Calu3 (cell line): ENCODE measurements at places on chromosomes 5 and 9.

- no peak for DNase-seq
Observed at GRCh38 chr5:112794410-112794809, 56.7 kb downstream of the APC start.

GRCh38 chr5:135724617-135725016, 109.8 kb upstream of the SLC25A48 start:
- no peak for DNase-seq

DNA sequence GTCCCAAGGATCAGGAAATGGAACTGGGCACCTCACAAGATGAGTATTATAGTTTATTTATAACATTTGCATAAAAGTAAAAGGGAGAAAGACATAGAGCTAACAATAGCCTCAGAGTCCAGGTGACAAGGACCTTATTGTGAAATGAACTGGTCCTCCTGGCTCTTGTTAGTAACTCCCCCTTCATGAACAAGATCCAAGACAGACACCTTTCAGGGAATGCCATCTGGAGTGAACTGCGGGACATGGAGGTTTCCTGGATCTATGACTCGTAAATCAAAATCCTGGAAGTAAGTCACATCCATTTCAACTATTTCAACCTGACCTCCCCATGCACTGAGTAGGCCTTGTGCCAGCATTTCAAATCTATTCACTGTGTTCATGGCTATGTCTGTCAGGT, 129.5 kb upstream of the GAS1 start:
- no peak for DNase-seq

DNA sequence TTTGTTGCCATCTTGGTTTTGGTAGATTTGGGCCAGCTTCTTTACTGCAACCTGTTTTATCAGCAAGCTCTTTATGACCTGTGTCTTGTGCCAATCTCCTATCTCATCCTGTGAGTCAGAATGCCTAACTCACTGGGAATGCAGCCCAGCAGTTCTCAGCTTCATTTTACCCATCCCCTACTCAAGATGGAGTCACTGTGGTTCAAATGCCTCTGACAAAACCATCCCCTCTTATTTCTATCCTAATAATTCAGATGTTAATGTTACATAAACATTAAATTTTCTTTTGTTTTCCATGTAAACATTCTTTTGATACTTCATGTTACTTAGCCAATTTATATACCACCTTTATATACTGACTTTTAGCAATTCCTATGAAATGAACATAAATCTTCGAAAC, 746.3 kb downstream of the CDH18 start:
- DNase-seq, result no peak

DNA sequence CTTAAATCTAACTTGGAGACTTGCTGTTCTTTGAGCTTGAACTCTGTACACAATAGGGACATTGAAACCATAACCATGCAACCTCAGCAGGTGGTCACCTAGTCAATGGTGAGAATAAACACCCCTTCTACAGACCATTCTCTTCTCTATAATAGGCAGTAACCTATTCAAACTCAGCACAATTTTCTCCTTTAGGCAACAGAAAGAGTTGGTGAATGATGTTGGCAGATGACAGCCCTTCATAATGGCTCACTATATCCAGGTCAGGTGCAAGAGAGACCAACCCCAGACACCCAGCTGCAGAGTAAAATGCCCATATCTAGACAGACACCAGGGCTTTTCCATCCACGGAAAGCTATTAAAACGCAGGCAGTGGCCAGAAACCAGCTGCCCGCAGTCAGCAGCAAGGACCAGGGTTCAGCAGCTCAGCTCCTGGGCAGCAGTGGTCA, 106.7 kb downstream of the SERINC5 start:
- DNase-seq, result no peak

GRCh38 chr9:72540348-72540873, 19.0 kb downstream of the TMC1 start:
- no peak for DNase-seq

- DNase-seq, result peak; percentile 51
Observed at GRCh38 chr5:124583469-124584350, 162.7 kb downstream of the ZNF608 start.

DNA sequence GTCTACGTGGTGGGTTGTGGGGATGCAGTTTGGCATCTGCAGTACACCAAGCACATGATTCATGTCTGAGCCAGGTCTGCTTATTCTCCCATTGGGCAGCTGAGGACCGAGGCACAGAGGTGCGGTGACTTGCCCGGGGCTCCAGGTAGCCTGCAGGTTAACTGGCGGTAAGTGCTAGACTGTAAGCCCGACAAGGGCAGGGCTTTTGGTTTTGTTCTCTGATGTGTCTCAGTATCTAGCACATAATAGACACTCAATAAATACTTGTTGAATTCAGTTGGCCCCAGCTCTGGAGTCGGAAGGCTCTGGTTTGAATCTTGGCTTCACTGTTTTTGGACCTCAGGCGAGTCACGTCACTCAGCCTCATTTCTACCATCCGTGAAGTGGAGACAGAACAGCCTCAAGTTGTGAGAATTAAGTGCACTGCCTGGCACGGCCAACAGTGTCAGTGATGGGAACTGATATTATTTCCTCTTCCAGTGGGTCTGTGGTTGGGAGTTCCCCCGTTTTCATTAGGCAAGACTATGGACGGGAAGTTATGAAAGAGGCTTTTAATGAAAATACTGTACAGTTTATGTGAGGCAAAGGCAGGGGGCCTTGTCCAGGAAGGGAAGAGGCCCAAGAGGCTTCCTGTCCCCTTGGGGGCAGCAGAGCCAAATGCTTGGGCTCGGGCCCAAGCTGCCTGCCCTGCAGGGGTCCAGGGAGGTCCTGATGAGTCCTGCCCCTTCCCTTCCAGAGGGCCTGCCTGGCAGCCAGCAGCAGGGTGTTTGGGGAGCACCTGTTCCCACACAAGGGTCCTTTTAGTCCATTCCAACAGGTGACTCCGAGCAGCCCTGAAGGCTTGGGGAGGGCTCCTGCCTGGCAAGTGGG, 3.3 kb downstream of the PRELID1 start:
- no peak for DNase-seq

- DNase-seq, result no peak
Observed at GRCh38 chr5:133853646-133854365, 114.6 kb downstream of the C5orf15 start.

- DNase-seq, result no peak
Observed at GRCh38 chr9:97220894-97221477, 86.5 kb upstream of the CCDC180 start.

- DNase-seq, result no peak
Observed at GRCh38 chr9:135590486-135591079, 29.0 kb downstream of the PAEP start.

- no peak for DNase-seq
Observed at GRCh38 chr5:76801803-76802195, 17.0 kb upstream of the F2RL1 start.

DNA sequence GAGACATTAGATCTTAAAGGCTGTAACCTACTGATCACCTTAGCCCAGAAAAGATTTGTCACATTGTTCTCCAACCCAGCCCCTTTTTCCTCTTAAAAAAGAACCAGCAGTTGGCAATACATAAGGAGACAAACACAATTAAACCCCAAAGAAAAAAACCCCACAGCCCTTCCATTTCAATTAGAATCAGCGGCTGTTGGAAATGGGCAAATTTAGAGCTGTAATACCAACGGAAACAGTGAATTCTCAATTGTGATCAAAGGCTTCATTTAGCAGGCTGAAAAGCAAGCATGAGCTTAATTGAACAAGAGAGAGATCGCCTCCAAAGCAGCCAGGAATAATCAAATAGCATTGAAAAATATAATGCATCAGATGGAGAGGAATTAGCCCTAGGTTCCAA, 153.6 kb downstream of the FAM114A2 start:
- DNase-seq, result no peak

DNA sequence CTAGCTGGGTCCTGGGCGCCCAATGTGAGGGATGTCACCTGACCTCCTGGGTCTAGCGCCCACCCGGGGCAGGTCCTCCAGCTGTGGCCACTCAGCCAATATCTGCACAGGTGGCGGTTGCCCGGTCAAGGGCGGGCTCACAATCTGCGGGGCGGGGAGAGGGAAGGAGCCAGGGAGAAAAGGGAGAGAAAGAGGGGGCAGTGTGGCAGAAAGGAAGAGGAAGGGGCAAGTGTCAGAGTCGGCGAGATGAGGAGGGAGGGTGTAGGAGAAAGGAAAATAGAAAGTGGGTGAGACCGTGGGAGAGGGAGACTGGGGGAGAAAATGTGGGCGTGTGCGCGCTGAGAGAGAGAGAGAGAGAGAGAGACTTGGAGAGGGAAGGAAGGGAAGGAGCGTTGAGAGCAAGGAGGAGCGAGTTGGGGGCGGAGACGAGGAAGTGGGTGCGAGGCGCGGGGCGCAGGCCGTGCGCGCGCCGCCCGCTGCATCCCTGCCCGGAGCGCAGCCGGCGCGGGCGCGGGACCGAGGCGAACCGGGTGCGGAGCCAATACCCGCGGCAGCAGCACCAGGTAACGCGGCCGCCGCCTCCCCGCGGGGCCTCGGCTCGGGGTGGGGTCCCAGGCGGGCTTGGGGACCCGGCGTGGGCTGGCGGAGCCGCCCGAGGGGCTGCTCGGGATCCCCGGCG, at the start of gene HRH2:
Gene HRH2, plus strand, starts transcription at position 479 of the 679 bp plus-strand sequence. CDS start 25,163 bp downstream, outside the sequence.
- no peak for DNase-seq

DNA sequence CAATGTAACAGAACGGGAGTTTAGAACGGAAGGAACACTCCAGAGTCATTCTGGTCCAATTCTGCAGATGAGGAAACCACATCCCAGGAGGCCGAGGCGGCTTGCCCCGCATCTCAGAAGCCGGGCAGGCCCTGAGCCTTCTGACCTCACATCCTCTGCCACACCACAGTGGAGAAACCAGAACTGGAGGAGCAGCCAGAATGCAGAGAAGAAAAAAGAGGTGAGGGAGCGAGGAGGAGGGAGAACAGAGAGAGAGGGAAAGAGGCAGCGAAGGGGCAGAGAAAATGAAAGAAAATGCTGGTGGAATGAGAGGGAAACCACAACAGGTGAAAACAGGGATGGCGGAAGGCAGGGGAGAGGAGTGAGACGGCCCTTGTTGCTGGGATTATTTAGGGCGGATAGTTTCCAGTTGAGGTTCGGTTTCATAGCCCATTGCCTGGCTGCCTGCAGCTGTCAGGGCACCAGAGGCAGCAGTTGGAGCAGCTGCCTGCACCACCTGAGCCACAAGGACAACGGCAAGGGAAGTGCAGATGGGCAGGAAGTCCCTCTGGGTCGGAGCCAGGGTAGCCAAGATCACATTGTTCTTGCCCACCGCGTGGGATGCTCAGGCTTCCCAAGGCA, at the start of gene HMHB1:
Gene HMHB1, plus strand, starts transcription at position 77 of the 621 bp plus-strand sequence.
- no peak for DNase-seq
